ENCODE measurements at places on chromosomes 4 and X.

DNA sequence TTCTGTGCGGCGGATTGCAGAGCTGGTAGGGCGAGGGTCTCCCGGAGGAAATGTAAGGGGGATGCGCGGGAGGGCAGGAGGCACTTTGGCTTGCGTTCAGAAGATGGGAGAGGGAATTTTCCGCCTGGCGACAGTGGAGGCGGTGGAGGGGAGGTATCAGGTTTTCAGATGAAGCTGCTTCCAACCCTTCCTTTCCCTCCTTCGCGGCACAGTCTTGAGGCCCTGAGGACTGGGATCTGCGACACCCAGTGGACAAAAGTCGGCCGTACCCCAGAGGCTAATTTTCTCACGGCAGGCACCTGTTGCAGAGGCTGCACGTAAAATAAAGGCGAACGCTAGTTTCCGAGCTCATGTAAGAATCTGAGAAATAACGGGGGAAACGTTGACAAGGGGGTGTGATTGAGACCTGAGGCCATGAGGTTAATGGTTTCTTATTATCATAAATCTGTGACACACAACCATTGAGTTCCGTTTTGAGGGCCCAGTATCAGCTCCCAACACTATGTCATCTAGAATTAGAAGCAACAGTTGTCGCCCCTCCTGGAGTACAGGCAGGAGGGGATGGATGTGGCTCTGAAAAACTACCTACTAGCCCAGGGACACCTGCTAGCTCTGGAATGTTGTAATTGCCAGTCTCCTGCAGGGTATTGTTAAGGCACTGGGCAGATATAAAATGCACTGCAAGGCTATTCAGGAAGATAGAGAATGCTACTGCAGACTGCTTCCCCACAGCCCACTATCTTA, 1.1 kb downstream of the ZCCHC18 start:
- DNase-seq = peak; percentile 37

DNA sequence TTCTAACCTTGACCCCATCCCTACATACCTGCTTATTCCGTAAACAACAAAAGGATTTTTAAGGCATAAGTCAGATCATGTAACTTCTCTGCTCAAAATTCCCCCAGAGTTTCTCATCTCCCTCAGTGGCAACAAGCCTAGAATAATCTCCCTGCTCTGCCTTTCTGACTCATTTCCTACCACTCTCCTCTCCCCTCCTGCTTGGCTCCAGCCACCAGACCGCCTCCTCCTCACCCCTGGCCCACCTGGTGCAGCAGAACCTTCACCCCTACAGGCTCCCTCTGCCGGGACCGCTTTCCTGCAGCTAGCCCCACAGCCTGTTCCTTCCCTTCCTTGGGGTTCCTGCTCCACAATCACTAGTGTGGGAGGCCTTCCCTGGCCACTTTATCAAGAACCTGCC, 32.1 kb downstream of the TSPAN5 start:
- DNase-seq = no peak

- no peak for DNase-seq
Measured at GRCh38 chr4:88621763-88622327, 29.6 kb downstream of the HERC3 start.

- DNase-seq = peak; percentile 18
Measured at GRCh38 chrX:8743126-8743732, 11.3 kb upstream of the ANOS1 start.

- no peak for DNase-seq
Measured at GRCh38 chr4:91826186-91826585, 477.6 kb upstream of the GRID2 start.

GRCh38 chrX:6954836-6955235, 192.7 kb upstream of the STS start:
- DNase-seq = no peak
